Lower lobe of right lung (tissue), 2 donors: ENCODE measurements at places on chromosomes 1 and 21. TPM values are rescaled to one million over a fixed set of nuclear protein-coding genes. Genes with fewer than 3 reads are reported as not detected.

The CLEC20A gene
- total RNA-seq, result not detected

DNA sequence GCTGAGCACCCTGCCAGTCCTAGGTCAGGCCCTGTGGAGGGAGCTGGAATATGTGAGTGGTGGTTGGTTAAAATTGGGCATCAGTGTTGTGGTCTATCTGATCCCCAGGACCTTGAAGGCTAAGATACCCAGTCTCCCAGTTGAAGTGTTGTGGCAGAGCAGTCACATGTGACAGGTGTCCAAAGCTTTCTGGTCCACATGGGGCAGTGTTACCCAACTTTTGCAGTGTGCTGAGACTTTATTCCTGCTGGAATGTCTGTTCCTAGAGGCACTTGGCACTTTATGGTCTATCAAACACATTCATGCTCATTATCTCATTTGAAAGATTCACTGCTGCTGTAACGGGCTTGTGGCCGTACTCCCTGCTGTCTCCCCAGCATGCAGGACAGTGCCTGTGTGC is 21.0 kb upstream of the LORICRIN start:
- no peaks in the 10 kb centered on the region for H3K36me3 ChIP-seq
- H3K4me3 ChIP-seq, result no peak overlapping the region
- no peaks in the 10 kb centered on the region for H3K4me1 ChIP-seq
- H3K27me3 ChIP-seq, result peaks cover 6% of the 10 kb centered on the region
- no peak overlapping the region for H3K27ac ChIP-seq
- DNase-seq, result no peak

The CELA2B gene
- not detected for total RNA-seq

- peaks cover 27% of the 10 kb centered on the region for H3K27me3 ChIP-seq
- no peak for DNase-seq
- no peaks in the 10 kb centered on the region for H3K36me3 ChIP-seq
- no peak overlapping the region for H3K27ac ChIP-seq
- H3K4me3 ChIP-seq, result no peak overlapping the region
These were observed 21.2 kb downstream of the ACTRT2 start for GRCh38 chr1:3042481-3042880.

- no peak overlapping the region for H3K4me3 ChIP-seq
- H3K27ac ChIP-seq, result no peak overlapping the region
- H3K4me1 ChIP-seq, result no peaks in the 10 kb centered on the region
- H3K36me3 ChIP-seq, result no peaks in the 10 kb centered on the region
These were observed 86.0 kb upstream of the COX20 start for GRCh38 chr1:244749230-244750016.

- no peaks in the 10 kb centered on the region for H3K27me3 ChIP-seq
- no peak overlapping the region for H3K27ac ChIP-seq
- H3K4me1 ChIP-seq, result no peaks in the 10 kb centered on the region
- H3K36me3 ChIP-seq, result no peaks in the 10 kb centered on the region
- H3K4me3 ChIP-seq, result no peak overlapping the region
These were observed 9.5 kb downstream of the ATP6V1G3 start for GRCh38 chr1:198530953-198531352.

The FCGR1A gene
- total RNA-seq, result 65.3 TPM
